Lung (tissue), 17 donors: ENCODE measurements at places on chromosomes 7 and 10.

DNA sequence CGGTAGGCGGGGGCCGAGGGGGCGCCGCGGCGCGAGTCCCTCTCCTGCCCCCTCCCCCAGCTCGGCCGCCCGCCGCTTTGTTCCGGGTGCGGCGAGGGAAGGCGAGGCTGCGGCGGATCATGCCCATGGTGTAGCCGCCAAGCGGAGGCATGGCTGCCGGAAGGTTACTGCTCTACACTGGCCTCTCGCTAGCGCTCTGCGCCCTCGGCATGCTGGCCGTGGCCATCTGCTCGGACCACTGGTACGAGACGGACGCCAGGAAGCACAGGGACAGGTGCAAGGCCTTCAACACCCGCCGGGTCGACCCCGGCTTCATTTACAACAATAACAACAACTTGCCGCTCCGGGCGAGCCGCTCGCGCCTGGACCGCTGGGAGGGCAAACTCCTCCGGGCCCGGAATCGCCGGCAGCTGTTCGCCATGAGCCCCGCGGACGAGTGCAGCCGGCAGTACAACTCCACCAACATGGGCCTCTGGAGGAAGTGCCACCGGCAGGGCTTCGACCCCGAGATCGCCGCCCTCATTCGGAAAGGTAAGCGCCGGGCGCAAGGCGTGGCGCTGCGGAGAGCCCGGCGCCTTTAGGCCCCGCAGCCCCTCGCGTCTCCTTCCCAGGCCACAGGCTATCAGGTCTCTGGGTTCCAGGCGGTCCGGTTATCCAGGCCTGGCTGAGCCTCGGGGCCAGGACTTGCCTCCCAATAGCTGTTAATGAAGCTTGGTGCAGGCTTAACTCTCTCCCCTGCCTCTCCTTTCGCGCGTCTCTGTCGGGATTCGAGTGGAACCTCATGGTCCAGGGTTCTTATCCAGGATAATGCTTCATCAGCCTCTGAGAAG, 513 bp downstream of the TMEM178B start:
- no peak for DNase-seq

DNA sequence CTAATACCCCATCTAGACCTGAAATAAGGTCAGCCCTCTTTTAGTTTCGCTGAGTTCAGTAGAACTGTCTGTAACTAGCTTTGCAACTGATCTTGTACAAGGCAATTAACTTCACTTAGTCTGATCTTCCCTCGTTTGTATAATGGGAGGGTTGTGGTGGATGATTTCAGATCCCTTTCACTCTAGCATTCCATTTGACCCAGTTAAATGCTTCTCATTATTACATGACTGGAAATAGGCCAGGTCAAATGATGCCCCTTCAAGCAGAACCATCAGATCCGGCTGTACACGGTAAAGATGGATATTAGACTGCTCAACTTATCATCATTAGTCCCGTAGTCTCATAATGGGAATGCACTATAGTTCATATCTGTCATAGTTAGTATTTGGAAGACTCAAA, 1009.0 kb downstream of the LRMDA start:
- no peak for DNase-seq

DNA sequence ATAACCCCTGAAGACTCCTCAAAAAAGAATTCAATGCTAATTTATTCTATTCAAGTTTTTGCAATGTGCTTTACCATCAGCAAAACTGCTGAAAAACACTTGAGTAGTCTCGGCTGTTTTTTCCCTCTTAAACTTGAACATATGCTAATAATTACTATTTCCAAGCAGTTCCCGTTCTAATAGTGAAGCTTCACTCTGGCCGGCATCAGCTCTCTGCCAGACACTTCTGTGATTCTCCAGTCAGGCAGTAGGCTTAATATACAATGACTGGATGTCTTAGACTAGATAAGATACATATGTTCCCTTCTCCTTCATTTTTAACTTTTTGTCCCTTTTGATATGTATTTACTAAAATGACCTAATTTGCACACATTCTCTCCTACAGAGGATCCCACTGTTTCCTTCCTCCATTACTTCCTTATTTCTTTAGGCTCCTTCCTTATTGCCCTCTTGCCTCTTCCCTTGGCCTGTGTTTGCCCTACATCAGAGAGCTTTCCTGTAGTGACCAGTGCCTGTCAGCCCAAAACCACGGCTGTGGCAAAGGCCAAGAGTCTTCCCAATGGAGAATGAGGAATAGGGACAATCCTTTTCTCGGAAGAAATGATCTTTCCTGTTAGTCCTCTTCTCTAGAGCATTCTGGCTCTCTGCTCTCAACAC, 23.5 kb downstream of the HEPACAM2 start:
- no peak for DNase-seq

DNA sequence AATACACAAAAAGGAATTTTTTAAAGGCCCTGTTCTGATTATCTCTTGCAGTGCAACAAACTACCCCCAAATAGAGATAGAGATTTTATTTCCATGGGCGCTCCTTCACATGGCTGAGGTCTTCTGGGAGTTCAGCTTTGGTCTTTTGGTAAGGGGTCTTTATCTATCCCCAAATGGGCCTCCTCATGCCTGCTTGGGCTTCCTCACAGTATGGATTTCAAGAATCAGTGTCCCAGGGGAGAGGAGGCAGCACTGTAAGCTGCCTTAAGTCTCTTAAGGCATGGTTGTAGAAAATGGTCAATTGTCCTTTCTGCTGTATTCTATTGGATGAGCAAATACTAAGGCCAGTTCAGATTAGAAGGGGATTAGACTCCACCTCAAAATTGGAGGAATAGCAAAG, 966.2 kb downstream of the TYW1 start:
- no peak for DNase-seq

DNA sequence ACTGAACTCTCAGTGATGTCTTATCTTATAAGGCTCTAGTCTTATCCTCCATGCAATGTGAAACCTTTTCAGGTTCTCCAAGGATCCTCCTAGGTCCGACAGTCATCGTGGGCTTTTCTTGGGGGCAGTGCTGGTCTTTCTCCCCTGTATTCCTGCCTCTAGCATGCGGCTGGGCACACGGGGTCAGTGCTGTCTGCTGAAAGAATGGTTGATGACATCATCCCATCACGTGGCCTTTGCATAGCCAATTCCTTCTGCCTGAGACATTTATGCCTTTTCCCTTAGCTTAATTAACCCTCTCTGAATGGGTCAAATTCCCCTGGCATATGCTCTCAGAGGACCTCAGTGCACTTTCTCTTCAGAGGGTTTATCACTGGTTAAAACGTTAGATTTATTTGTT, 27.0 kb upstream of the KCNK18 start:
- no peak for DNase-seq

GRCh38 chr7:3942816-3943745, 642.0 kb downstream of the SDK1 start:
- DNase-seq = peak; percentile 61

DNA sequence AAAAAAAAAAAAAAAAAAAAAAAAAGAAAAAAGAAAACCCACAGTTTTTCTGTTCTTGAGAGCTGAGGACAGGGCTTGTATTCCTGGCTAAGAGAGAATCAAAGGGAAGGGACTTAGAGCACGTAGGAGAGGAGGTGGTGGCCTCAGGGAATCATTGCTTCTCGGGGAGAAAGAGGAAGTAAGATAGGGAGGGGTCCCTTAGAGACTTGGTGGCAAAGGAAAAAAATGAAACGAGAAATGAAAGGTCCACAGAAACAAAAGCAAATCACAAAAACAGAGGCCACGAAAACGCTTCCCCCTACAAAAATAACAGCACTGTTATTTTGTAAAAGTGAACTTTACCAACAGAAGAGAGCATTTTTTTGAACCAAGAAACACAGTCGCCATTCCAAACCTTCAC, 323.1 kb upstream of the GALNT17 start:
- DNase-seq = no peak

DNA sequence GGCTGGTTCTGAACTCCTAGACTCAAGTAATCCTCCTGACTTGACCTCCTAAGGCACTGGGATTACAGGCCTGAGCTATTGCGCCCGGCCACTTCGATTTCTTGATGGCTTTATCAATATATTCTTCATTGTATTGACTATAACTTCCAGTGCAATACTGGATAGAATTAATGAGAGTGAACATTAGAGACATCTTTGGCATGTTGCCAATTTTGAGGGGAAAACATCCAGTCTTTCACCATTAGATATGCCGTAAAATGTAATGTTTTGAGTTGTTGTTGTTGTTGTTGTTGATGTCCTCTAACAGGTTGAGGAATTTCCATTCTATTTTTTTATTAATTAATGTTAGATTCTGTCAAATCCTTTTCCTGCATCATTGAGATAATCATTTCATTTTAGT, 578.9 kb downstream of the ZWINT start:
- DNase-seq = no peak

DNA sequence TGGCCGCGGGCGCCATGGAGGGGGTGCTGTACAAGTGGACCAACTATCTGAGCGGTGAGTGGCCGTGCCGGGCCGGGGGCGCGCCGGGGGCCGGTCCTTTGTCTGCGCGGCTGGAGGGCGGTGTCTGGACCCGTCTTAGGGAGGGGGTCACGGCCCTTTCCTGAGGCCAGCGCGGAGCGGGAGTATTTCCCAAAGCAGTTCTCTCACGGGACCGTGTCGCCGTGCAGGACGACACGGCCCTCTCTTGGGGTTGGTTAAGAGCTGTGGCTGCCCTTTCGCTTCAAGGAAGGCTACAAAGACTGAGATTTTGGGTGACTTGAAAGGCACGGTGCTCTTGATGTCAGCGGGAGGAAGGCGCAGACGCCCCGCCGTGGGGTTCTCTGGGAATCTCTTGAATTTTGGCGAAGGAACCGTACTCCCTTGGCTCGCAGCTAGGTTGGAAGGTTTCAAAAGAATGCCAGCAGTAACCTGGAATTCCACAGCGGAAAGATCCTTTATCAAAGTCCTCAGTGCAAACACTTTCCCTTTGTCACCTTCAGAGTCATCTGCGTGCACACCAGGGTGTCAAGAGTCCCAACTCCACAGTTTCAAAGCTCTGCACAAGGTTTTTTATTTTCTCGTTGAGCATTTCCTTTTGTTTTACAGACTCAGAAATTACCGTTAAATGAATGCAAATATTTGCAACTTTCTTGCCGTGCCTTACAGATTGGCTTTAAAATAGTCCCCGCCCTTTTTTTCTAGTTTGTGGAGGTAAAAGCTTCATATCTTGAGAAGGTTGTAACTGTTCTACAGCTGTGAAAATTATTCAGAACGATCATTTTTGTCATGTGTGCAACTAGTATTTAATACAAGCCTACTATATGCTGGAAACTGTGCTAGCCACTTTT, 780 bp downstream of the PLEKHA8 start:
- peak; percentile 58 for DNase-seq

DNA sequence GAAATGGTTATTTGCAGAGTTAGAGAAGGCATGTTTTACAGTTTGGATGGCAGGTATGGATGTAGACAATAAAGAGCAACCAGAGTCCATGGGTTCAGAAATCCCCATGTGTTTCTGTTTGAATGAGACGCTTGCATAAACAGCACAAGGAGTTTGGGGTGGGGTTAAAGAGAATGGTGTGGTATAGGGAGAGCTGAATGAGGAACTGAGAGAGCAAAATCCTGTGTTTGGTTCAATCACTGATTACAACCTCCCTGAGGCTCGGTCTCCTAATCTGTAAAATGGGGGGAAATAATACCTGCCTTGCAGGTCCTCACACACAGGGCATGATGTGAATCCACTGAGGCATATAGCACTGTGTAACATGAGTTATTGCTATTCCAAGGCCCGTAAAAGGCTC, 23.7 kb downstream of the CAV1 start:
- no peak for DNase-seq

GRCh38 chr7:45976485-45976856, 55.4 kb upstream of the IGFBP3 start:
- DNase-seq = no peak

DNA sequence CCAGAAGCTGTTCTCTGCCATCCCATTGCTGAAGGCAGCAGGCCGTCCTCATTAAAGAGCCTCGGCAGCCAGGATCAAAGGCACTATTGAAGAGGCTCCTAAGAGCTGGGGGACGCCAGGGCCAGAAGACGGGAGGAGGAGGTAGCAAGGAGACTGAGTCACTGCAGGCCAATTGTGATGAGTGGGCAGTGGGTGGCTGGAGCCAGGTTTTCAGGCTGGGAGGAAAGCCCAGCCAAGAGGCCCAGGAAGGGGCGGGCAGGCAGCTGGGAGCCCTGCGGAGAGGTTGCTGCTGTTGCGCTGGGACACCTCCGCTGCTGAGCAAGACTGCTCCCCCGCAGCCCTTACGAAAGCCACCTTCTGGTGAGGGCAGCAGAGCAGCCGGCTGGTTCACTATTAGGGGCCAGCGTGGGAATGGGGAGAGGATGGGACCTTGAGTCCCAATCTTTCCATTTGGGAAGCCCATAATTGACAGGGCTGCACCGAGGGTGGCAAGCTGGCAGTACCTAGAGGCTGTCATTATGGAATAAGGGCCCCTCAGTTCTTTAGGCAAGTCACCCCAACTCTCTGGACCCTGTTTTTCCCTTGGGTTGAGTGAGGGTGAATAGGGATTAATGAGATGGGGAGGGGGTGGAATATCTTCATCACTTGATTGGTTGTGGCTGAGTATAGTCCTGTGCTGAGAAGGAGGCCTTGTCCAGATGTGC, 48.4 kb downstream of the UNC5B start:
- DNase-seq = peak; percentile 85

GRCh38 chr10:11595395-11595692, 16.1 kb downstream of the USP6NL start:
- DNase-seq = no peak

GRCh38 chr10:89279421-89279869, 22.4 kb upstream of the IFIT2 start:
- DNase-seq = peak; percentile 51

- peak; percentile 54 for DNase-seq
Observed at GRCh38 chr7:93551063-93551895, 23.2 kb downstream of the CALCR start.

- DNase-seq = no peak
Observed at GRCh38 chr10:120667276-120667675, 183.9 kb upstream of the WDR11 start.

DNA sequence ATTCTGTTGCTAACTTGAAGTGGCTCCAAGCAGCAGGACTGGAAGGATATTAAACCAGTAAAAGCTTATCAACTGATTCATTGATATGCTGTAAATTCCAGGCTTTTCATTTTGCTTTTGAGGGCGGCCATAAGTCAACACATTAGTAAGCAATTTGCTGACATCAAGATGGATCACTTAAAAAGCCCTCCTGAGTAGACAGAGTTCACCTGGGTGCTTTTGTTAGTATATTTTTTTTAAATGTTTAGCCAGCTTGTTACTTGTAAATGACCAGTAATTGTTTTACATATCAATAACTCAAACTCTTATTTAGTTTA, 26.5 kb downstream of the RNF32 start:
- no peak for DNase-seq

- DNase-seq = no peak
Observed at GRCh38 chr10:70190102-70190501, 19.8 kb upstream of the SAR1A start.

GRCh38 chr10:124688889-124689670, 55.1 kb downstream of the FAM53B start:
- no peak for DNase-seq

- no peak for DNase-seq
Observed at GRCh38 chr7:94658826-94659225, 2.9 kb upstream of the SGCE start.
